ENCODE measurements at places on chromosomes 2 and 18.

DNA sequence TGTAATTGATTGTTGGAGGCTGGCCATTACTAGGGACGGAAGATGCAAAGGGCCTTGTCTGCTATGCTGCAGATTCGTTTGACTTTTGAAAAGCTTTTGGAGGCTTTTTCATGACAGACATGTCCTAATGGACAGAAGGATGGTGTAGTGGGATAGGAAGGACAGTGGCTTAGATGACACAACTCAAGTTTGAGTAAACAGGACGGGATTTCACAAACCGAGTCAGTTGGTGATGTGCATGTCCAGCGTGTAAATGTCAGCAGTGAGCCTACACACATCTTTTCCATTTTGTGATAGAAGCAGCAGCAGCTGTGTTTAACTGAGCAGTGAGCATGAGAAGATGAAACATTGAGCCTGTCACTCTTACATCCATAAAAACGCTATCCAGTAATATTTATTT lies 76.0 kb downstream of the NCK2 start:
- DNase-seq = no peak

- peak; percentile 76 for DNase-seq
Measured at GRCh38 chr2:224025874-224026273, 13.2 kb downstream of the SERPINE2 start.

GRCh38 chr2:12091201-12091806 lies 344.9 kb downstream of the LPIN1 start:
- DNase-seq = no peak

- no peak for DNase-seq
Measured at GRCh38 chr2:240932001-240932723, 26.0 kb downstream of the CROCC2 start.

DNA sequence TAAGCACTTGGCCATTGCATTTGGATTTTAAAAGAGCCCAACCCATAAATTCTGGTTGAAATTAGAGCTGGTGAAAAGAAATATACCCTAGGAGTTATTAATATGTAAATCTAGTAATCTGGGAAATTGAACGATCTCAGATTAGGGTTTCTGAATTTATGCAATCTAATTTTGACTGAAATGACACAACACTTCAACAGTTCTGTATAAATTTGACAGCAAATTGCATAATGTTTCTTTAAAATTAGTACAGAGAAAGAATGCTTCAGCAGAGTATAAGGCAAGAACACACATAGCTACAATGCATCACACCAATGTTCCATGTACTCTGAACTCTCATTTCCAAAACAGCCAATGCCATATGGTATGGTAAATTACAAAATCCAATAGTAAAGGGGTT lies 201.5 kb upstream of the ITGA4 start:
- no peak for DNase-seq

DNA sequence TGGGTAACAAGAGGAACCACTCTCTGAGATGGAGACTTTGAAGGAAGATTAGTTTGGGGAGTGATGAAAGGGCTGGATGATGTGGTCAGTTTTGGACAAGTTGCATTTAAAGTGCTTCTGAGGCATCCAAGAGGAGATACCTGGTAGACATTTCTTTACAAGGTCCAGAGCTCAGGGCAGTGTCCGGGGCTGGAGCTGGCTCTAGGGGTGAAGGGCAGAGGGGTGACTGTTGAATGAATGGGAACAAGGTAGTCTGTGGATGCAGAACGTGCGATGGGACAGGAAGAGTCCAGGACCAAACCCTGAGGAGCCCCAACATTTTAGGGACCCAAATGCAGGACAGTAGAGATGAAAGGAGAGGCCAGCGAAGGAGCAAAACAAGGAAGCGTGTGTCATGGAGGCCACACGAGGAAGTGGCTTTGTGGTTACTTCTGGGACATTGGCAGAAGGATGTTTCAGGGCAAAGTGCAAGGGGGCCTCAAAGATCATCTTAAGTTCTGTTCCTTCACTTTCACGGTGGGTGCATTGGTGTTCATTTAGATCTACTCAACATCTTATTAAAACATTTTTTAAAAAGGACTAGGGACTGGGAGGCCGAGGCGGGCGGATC lies 13.6 kb upstream of the GPR35 start:
- no peak for DNase-seq

DNA sequence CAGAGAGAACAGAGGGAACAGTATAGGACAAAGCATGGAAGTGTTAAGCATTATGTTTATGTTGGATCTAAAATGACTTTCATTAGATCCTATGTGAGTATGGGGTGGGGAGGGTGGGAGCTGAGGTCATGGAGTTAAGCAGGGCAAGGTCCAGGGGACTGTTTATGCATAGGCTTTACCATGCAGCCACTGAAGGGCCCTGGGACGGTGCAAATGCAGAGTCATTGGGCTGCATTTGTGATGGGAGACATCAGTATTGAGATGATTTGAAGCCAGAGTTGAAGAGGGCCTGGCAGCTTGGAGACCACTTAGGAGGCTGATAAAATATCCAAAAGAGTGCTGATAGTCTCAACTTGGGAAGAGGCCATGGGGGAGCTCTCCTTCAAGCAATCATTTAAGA lies 22.7 kb downstream of the IL1RL2 start:
- no peak for DNase-seq

GRCh38 chr2:33425586-33426031 lies 50.8 kb upstream of the RASGRP3 start:
- no peak for DNase-seq

- no peak for DNase-seq
Measured at GRCh38 chr2:10253596-10254372, 48.9 kb upstream of the HPCAL1 start.

- peak; percentile 69 for DNase-seq
Measured at GRCh38 chr2:98464772-98465310, 20.2 kb downstream of the INPP4A start.

All from CD4-positive, alpha-beta T cell treated with Interleukin-21 for 1 hour (primary cell).